ENCODE measurements at places on chromosomes 16 and 17.

- no peak for DNase-seq
Observed at GRCh38 chr16:11631214-11631613, 37.0 kb upstream of the SNN start.

DNA sequence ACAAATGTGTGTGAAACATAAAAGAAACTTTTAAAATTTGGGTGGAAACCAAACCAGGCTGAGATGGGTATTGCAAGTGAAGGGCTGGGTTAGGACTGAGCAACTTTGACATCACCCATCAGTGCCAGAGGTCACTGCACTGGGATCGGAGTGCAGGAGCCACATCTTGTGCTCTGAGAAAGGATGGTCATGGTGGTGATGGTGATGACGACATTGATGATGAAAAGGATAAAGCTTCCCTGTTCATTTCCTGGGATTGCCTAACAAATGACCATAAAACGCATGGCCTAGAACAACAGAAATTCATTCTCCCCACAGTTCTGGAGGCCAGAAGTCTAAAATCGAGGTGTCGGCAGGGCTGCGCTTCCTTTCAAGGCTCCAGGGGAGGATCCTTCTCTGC lies 324.0 kb downstream of the MAF start:
- no peak for DNase-seq

GRCh38 chr17:21817791-21818364 lies 125.6 kb downstream of the KCNJ18 start:
- DNase-seq = no peak

DNA sequence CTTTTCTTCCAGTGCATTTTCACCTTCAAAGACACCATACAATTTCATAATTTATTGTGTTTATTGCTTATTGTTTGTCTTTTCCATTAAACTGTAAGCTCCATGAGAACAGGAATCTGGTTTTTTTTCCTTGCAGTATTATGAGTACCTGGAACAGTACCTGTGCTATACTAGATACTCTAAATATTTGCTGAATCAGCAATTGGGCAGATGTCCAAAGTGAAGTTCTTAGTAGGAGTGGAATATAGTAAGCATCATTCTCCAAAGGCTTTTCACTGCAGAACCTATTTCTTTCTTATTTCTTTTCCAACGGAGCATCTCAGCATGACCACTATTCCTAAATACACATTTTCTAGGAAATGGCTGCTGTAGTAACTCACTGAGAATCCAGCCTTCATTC lies 269.0 kb upstream of the CCL2 start:
- DNase-seq = no peak

- no peak for DNase-seq
Observed at GRCh38 chr16:22194707-22195444, 11.2 kb upstream of the EEF2K start.

GRCh38 chr17:58960068-58960467 lies 146.6 kb downstream of the TRIM37 start:
- DNase-seq = peak; percentile 80

GRCh38 chr16:81866820-81867440 lies 87.8 kb downstream of the PLCG2 start:
- no peak for DNase-seq

DNA sequence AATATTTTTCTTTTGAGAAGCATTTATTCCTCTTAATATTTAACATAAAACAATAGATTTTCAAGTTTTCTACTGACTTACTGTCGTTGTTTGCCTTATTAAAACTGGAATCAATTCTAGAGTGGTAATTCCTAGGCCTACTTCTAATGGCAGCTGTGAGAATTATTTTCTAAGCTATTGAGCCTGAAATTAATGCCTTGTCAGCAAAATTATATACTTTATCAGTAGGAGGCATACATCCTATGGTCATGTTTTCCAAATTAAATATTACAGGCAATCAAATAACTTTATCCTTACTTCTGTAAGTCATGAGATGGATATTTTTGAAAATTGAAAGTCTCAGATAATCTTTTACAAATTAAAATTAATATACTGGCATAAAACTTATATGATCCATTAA lies 239.1 kb upstream of the CNTNAP4 start:
- no peak for DNase-seq

DNA sequence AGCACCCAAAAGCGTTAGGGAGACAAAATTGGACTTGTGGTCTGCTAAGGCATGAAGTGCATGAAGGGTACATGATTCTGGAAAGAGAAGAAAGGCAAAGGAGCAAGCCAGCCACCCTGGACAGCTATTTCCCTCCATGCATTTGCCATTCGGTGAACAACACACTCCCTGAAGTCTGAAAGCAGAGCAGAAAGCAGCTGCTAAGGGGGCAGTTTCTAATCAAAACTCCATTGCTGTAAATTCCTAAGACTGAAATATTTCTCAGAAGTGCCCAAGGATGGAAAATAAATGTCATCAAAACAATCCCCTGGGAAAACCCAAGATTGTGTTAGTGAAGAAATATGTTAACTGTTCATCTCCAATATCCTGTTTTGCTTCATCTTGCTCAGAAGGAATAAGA lies 44.3 kb downstream of the PMP22 start:
- no peak for DNase-seq

Data from ACHN (cell line).